ENCODE measurements at places on chromosomes 7 and 10.

DNA sequence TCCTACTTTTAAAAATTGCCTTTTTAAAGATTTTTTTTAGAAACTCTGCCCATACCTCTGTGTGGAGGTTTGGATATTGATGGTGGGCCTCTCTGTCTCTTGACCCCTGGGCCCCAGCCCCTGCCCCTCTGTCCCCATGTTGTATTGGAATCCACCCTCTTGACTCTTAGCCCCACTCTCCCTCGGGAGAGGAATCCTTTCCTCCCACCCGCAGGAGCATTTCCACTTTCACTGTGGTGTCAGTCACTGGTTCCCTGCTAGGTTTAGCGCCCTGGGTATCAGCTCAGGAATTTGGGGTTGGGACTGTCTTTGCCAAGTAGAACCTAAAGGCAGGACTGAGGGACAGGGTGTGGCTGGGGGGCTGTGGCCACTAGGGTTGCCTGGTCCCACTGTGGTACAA lies 10.1 kb downstream of the PFKFB3 start:
- DNase-seq, result no peak

GRCh38 chr10:123413353-123413752 lies 252.8 kb upstream of the GPR26 start:
- no peak for DNase-seq

GRCh38 chr10:120420421-120420820 lies 36.6 kb upstream of the PLPP4 start:
- no peak for DNase-seq

GRCh38 chr7:95213809-95214492 lies 110.4 kb downstream of the PON1 start:
- no peak for DNase-seq

GRCh38 chr7:118132764-118133163 lies 51.2 kb upstream of the LSM8 start:
- no peak for DNase-seq

GRCh38 chr7:148865283-148865682 lies 18.8 kb downstream of the EZH2 start:
- no peak for DNase-seq

DNA sequence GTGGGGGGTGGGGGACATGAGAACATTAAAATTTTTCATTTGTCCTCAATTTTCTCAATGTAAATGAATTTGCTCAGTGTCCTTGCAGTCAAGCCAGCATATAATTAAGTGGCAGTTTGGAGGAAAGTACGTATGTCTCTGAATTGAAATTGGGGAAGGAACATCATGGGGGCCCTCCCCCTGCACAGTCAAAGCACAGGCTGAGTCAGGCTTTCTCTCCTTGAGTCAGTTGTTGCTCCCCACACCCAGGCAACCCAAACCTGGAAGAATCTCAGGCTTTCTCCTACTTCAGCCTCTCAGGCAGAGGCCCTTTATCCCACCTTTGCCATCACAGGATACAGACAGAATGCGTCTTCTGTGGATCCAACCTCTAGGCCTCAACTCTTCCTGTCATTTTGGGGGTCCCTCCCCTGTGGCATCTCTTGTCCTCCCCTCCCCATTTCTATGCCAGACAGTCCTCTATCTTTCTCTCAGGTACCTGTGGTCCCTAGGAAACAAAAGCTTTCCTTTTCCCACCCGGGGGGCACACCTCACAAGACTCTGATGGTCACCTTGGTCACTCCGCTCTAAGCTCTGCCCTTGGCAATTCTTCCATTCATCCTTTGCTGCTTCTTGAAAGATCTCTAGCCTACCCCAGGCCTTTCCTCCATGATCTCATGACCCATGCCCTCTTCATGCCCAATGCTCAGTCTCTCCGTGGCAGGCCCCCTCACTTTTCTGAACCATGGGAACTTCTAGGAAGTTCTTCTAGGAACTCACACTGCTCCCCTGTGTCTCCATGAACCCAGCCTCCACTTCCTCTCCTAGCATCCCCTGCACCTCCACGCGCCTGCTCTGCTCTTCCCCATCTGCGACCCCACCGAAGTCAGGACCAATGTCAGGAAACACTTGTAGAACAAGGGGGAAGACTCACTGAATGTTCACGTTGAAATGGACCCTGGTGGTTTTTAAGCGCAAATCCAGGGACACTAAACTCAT lies 40.4 kb downstream of the CREB3L2 start:
- DNase-seq, result no peak

GRCh38 chr10:34029455-34029854 lies 695.0 kb upstream of the NRP1 start:
- DNase-seq, result no peak

- DNase-seq, result no peak
Observed at GRCh38 chr10:101814466-101815071, 3.7 kb downstream of the OGA start.

DNA sequence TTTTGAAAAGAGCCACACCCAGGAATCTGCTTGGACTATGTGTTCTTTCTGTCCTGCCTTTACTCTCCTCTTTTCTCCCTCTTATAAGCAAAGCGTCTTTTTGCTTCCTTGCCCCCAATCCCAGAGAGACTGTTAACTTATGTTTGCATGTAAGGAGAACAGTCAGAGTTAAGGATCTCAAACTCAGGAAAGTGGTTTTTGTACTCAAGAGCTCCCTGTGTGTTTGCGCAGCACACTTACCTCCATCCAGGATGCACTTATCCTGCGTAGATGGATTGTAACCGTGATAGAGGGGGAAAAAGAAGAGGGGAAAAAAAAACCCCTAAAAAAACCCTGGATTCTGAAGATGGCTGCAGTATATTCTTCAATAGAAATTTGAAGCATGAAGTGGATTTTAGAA lies 228.9 kb downstream of the AUTS2 start:
- DNase-seq, result no peak

- DNase-seq, result no peak
Observed at GRCh38 chr7:80790877-80791276, 128.0 kb downstream of the SEMA3C start.

- no peak for DNase-seq
Observed at GRCh38 chr7:90155206-90155605, 937 bp downstream of the STEAP1 start.

DNA sequence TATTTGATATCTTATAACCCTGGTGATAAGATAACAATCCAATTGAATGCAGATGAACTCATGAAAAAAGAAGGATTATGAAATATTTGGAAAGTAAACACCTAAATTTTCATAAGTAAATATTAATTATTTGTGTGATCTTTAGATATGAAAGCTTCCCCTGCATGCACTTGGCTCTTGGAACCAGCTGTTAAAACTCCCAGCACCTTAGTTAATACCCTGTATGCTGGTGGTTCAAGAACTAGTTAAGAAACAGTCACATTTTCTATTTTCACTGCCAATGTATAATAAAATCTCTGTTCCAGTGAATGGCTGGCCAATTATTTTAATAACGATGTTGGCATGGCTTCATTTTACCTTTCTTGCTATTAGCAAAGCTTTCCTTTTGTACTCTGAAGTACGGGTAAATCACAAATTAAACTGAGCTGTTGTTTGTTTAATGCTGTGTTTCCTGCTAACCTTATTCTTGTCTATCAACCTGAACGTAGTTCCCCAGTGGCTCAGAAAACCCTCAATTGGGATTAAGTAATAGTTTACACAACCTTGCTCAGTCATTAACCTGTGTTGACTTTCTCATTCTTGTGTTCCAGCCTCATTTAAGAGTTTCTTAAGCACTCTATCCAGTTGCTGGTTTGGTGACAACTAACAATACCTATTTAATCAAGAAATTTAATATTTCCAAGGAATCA lies 38.9 kb downstream of the MET start:
- no peak for DNase-seq

DNA sequence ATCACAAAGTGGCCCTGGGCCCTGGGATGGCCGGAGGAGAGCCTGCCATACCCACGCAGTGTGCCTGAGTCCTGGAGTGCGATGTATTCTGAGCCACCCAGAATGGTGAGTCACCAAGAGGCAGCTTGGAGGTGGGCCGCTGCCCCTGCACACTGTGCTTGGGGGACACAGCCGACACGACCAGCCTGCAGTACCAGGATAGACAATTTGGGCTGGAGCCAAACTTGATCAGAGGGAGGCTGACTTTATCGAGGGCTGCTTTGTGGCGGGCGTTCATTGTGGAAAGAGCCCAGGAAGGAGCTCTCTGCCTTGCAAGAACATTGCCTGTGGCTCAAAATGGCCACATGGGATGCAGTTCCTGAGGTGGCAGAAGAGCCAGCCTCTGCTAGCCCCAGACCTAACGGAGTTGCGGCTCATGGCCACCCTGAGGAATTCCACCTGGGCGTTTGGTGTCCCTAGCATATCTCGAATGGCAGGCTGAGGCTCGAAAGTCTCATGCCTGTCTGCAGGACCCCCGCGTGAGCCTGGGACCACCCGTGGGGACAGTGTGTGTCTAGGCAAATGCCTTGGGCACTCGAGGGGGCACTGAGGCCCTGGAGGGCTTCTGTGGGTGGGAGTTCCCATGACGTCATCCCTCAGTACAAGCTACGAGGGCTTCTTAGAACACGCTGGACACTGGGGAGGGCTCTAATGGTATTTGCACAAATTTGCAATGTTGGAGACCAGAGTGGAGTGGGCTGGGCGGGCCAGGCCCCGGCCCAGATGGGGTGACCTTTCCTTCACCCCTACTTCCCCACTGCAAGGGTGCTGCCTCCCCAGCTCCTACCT lies 79.7 kb downstream of the LHPP start:
- DNase-seq, result no peak

DNA sequence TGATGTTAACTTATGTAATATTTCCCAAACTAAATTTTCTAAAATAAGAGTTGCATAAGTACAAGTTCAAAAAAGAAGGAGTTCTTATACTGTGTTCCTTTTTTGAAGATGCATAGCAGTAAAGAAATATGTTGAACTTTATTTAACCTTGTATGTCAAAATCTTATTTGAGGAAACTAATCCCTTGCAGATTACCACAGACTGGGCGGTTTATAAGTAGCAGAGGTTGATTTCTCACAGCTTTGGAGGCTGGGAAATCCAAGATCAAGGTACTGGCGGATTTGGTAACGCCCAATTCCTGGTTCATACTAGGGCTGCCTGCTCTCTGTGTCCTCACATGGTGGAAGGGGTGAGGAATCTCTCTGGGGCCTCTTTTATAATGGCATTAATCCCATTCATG lies 68.5 kb downstream of the GNAT3 start:
- no peak for DNase-seq

GRCh38 chr7:71626206-71626605 lies 494.3 kb downstream of the GALNT17 start:
- DNase-seq, result no peak

- no peak for DNase-seq
Observed at GRCh38 chr7:126493801-126494200, 758.9 kb downstream of the GRM8 start.

- DNase-seq, result no peak
Observed at GRCh38 chr7:12475362-12476063, 71.8 kb upstream of the VWDE start.

- DNase-seq, result no peak
Observed at GRCh38 chr7:93958216-93958615, 36.7 kb downstream of the GNG11 start.

All from GM19239 (cell line).